Ovary (tissue), 10 donors: ENCODE measurements at places on chromosomes 13 and 19. TPM values are rescaled to one million over a fixed set of nuclear protein-coding genes. Genes with fewer than 3 reads are reported as not detected.

The HPN gene
- total RNA-seq: 8.0 TPM

The ZIC2 gene
- not detected for total RNA-seq

The MLLT1 gene
- total RNA-seq: 116 TPM

The KIR3DL1 gene
- not detected for total RNA-seq

The NFKBIB gene
- 13.2 TPM for total RNA-seq

The POU2F2 gene
- total RNA-seq: 0.97 TPM

The WDFY2 gene
- total RNA-seq: 14.9 TPM

The CLC gene
- not detected for total RNA-seq

The KCNN1 gene
- 1.7 TPM for total RNA-seq

The PPP1R15A gene
- total RNA-seq: 37.8 TPM

The ZNF552 gene
- total RNA-seq: 7.2 TPM

The OR7A5 gene
- total RNA-seq: not detected

The ZNF30 gene
- 1.9 TPM for total RNA-seq

The SIGLECL1 gene
- total RNA-seq: not detected

The SEMA6B gene
- total RNA-seq: 2.0 TPM

The CD22 gene
- 54.2 TPM for total RNA-seq

The CGB1 gene
- total RNA-seq: not detected

The DDX39A gene
- total RNA-seq: 30.8 TPM

The PROZ gene
- total RNA-seq: not detected

The ZNF333 gene
- 35.7 TPM for total RNA-seq

The CEACAM4 gene
- total RNA-seq: not detected

The HIF3A gene
- total RNA-seq: 57.7 TPM

The PRMT1 gene
- total RNA-seq: 158 TPM

The SYNE4 gene
- 0.89 TPM for total RNA-seq

The SSC5D gene
- total RNA-seq: 10.5 TPM

The RASIP1 gene
- 14.2 TPM for total RNA-seq

The WDR88 gene
- total RNA-seq: not detected

The PCDH20 gene
- 0.57 TPM for total RNA-seq

The FAM32A gene
- 62.6 TPM for total RNA-seq

The RYR1 gene
- 2.6 TPM for total RNA-seq

The IZUMO2 gene
- total RNA-seq: not detected

The TNFSF9 gene
- total RNA-seq: not detected

The AP1M2 gene
- 45.5 TPM for total RNA-seq

The MYADM gene
- total RNA-seq: 27.5 TPM

The USPL1 gene
- total RNA-seq: 24.8 TPM

The ZNF626 gene
- 27.2 TPM for total RNA-seq

The BORCS8 gene
- total RNA-seq: 16.6 TPM

The MBD3L3 gene
- not detected for total RNA-seq

The CALR3 gene
- total RNA-seq: not detected

The SLC25A41 gene
- total RNA-seq: not detected

The GPR4 gene
- 4.5 TPM for total RNA-seq
